ENCODE measurements at places on chromosomes 3 and 15.

DNA sequence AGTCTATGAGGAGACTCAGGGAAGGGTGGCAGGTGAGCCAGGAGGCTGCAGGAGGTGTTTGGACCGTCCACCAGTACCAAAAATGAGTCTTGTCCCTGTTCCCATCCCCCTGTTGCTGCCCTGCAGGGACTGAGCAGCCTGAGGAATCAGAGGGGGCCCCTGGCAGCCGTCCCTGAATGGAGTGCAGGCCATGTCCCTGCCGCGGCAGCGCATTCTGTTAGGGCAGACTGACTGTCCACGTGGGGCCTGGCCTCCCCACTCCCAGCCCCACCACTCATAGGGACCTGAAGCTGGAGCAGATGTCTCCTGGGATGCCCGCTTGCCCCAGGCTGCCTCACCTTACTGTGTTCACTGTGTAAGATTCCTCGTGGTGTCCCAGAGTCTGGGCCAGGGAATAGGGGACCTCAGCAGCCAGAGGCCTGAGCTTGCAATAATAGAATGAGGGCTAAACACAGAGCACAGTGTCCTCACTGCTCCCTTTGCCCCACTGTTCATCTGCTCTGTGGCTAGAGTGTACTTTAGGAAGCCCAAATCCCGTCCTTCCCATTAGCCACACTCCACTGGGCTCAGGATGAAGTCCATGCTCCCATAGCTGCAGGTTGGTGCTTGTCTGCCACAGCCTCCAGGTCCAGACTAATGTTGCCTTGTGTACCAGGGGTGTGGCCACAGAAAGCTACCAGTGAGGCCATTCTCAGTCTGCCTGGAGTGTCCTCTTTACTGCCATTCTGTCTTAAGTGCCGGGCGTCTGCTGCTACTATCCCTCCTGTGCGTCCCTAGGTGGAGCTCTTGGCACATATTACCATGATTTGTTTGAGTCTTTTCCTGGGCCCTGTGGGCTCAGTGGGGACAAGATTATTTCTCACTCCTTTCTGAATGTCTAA is 63.2 kb downstream of the HCN4 start:
- peak; percentile 50 for ATAC-seq

DNA sequence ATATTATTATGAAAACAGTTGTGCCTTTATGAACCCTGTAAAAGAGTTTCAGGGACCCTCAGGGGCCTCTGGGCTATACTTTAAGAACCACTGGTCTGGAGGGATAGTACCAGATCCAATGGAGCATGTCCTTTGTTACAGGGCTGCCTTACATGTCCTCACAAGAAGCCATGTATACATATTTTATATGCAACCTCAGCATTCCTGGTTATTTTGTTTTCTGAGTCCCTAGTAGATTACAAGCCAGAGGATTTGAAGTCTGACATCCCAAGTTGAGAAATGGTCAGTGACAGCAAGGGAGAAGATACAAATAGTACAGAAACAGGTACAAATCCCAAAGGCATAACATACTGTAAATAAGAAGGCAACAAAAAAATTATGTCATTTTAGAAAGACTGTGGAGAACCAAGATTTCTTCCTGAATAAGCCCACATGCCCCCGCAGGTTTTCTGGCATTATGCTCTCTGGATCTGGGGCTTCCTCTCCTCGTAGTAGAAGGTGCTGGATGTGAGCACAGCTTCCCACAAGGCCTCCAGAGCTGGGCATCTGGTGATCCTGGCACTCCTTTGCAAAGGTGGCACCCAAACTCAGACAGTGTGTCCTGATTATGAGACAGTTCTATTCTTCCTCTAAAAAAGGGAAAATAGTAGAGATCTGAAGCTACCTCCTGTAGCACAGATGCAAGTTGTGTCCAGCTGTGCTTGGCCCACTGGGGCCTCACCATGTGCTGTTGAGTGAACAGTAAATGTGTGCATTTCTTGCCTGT is 114.0 kb downstream of the NR1D2 start:
- ATAC-seq = no peak

DNA sequence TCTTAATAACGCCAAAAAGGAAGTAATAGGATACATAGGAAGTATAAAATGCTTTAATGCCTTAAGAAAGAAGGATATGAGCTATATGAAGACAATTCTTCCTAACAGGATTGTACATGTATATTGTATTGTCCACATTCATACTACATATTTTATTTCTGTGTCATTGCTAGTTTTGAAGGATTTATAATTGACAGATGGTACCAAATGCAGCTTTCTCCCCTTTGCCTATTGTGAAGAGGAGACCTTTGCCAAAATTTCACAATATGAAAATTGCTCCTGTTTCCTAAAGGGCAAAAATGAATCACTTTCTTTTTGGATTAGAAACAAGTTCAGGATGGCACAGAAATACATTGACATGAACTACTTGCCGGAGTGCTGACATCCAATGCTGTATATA is 34.8 kb upstream of the EOMES start:
- no peak for ATAC-seq

- no peak for ATAC-seq
These were observed 100.6 kb downstream of the OXNAD1 start for GRCh38 chr3:16365491-16366128.

GRCh38 chr3:181486141-181486885 is 225.4 kb upstream of the SOX2 start:
- no peak for ATAC-seq

All from activated T-helper 17 cell treated with anti-CD3 and anti-CD28 coated beads, Interleukin-2, amount 50 U/mL, for 72 hours (primary cell).